Effector CD8-positive, alpha-beta T cell (primary cell): ENCODE measurements at places on chromosomes 12 and 14.

DNA sequence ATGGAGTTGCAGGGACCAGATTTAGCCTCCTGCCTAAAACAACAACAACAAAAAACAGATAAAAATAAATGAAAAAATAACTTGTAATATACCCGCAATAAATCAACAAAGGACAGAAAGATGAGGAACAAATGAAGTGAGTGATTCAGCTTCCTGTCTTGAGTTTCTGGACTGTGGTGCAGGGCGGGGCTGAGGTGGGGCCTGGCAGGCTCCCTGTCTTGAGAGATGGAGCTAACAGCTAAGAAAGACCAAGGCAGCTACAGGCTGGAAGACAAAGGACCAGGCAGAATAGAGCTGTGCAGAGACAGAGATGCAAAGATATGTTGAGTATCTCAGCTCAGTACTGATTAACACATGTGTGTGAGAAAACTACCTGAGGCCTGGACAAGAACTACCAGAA, 879.2 kb downstream of the AACS start:
- DNase-seq, result no peak

- DNase-seq, result no peak
These were observed 13.7 kb upstream of the ZNF740 start for GRCh38 chr12:53166837-53167236.

- no peak for DNase-seq
These were observed 67.2 kb downstream of the SCARB1 start for GRCh38 chr12:124796303-124796960.

GRCh38 chr12:116879509-116880212, 1.6 kb downstream of the HRK start:
- DNase-seq, result no peak

- peak; percentile 9 for DNase-seq
These were observed 164.1 kb downstream of the ZFP36L1 start for GRCh38 chr14:68628605-68629310.

GRCh38 chr12:85697003-85697402, 139.2 kb downstream of the RASSF9 start:
- no peak for DNase-seq
